ENCODE measurements at places on chromosomes 5 and 9. TPM values are rescaled to one million over a fixed set of nuclear protein-coding genes. Genes with fewer than 3 reads are reported as not detected.
A peak's percentile ranks its signal among the peaks of the same experiment; 100 is the strongest.

Gene STARD4
- total RNA-seq: 50.1 TPM

DNA sequence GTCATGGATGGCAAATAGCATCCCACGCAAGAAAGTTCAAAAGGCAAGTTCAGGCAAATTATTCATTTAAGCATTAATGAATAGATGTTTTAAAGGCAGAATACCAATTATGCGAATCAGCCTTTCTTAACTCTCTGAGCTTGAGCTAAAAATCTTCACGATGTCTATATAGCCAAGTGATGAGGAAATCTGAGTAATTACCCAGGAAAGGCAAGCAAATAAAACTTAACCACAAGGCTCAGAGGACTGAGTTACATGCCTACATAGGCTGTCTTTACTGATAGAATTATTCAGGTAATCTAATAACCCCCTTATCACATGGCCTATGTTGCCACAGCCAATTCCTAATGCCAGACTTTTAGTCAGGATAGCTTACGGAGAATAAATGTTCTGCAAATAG, 120.8 kb upstream of the MTAP start:
- no peaks in the 10 kb centered on the region for H3K36me3 ChIP-seq
- no peaks in the 10 kb centered on the region for H3K27me3 ChIP-seq
- H3K4me3 ChIP-seq: no peak overlapping the region
- H3K4me1 ChIP-seq: no peaks in the 10 kb centered on the region

GRCh38 chr5:179152144-179152895, 92.1 kb downstream of the ZNF354C start:
- no peaks in the 10 kb centered on the region for H3K27me3 ChIP-seq
- H3K4me3 ChIP-seq: no peak overlapping the region
- no peak overlapping the region for H3K27ac ChIP-seq

- H3K27ac ChIP-seq: no peak overlapping the region
- no peak overlapping the region for H3K4me3 ChIP-seq
- no peaks in the 10 kb centered on the region for H3K36me3 ChIP-seq
- DNase-seq: no peak
- H3K4me1 ChIP-seq: no peaks in the 10 kb centered on the region
Observed at GRCh38 chr5:80935811-80936385, 24.3 kb upstream of the RASGRF2 start.

Gene PCDHA1
- not detected for total RNA-seq

- H3K36me3 ChIP-seq: no peaks in the 10 kb centered on the region
- no peaks in the 10 kb centered on the region for H3K27me3 ChIP-seq
- H3K4me1 ChIP-seq: peaks cover 6% of the 10 kb centered on the region
- no peak overlapping the region for H3K4me3 ChIP-seq
Observed at GRCh38 chr5:5341531-5342292, 80.8 kb upstream of the ICE1 start.

- peaks cover 38% of the 10 kb centered on the region for H3K4me1 ChIP-seq
- no peak overlapping the region for H3K4me3 ChIP-seq
- DNase-seq: no peak
- no peaks in the 10 kb centered on the region for H3K36me3 ChIP-seq
Observed at GRCh38 chr5:52725065-52725746, 62.5 kb upstream of the ITGA1 start.

DNA sequence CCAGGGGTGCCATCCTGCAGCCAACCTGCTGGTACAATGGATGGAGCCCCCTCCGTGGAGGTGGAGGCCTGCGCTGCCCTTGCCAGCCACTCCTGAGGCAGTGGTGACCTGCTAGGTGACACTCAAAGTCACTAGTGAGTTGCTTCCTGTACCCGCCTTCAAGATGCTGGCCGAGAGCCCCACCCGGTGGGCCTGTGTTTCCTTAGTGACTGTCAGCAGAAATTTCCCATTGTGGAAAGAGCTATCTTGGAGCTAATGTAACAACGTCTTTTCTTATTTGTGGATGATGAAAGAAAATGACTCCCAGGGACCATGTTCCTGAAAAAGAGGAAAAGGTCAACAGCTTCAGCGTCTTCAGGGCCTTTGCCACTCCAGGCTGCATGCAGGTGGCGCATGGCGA, 117.0 kb upstream of the BOD1 start:
- no peak overlapping the region for H3K27ac ChIP-seq
- H3K4me3 ChIP-seq: no peak overlapping the region
- no peaks in the 10 kb centered on the region for H3K27me3 ChIP-seq
- no peaks in the 10 kb centered on the region for H3K4me1 ChIP-seq
- H3K36me3 ChIP-seq: no peaks in the 10 kb centered on the region

DNA sequence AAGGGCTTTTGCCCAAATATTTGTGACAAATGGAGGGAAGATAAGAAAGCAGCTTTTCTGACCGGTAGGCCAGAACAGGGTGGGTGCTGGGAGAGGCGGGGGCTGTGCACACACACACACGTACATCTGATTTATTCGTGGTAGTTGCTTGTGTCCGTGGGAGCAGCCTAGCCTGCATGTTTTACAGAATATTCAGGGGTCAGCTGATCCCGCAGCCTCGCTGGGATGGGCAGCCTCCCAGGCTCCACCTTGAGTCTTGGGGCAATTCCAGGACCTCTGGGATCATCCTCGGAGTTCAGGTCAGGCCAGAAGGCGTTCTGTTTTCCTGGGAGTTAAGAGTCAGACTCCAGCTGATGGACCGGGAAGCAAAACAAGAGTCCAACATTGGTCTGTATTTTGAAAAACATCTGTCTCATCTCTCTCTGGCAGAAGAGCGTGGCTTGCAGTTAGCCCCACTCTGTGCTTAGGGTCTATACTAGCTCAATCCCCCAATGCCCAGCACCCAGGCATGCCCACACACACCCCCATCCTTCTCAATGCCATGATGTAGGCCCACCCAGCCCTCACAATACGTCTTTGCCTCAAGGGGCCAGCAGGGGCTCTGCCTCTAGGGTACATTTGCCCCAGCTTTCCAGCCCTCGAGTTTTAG, 210.6 kb downstream of the GOLPH3 start:
- no peak overlapping the region for H3K4me3 ChIP-seq
- H3K27me3 ChIP-seq: no peaks in the 10 kb centered on the region
- H3K27ac ChIP-seq: peak overlapping the region; percentile 55
- no peak for DNase-seq
- peaks cover 18% of the 10 kb centered on the region for H3K4me1 ChIP-seq

Gene NOL8
- 33.6 TPM for total RNA-seq

GRCh38 chr9:76896035-76896434, 9.9 kb downstream of the PRUNE2 start:
- H3K27me3 ChIP-seq: no peaks in the 10 kb centered on the region
- H3K36me3 ChIP-seq: no peaks in the 10 kb centered on the region
- no peak for DNase-seq
- H3K4me3 ChIP-seq: no peak overlapping the region
- H3K27ac ChIP-seq: peak overlapping the region; percentile 85

- H3K27ac ChIP-seq: no peak overlapping the region
- H3K27me3 ChIP-seq: no peaks in the 10 kb centered on the region
- no peak for DNase-seq
- H3K4me3 ChIP-seq: no peak overlapping the region
- no peaks in the 10 kb centered on the region for H3K36me3 ChIP-seq
Observed at GRCh38 chr9:106773750-106774149, 89.2 kb upstream of the ZNF462 start.

GRCh38 chr5:172142709-172143215, 45.3 kb downstream of the STK10 start:
- DNase-seq: no peak
- no peaks in the 10 kb centered on the region for H3K27me3 ChIP-seq
- H3K4me1 ChIP-seq: no peaks in the 10 kb centered on the region
- H3K27ac ChIP-seq: no peak overlapping the region
- no peaks in the 10 kb centered on the region for H3K36me3 ChIP-seq
- H3K4me3 ChIP-seq: no peak overlapping the region

DNA sequence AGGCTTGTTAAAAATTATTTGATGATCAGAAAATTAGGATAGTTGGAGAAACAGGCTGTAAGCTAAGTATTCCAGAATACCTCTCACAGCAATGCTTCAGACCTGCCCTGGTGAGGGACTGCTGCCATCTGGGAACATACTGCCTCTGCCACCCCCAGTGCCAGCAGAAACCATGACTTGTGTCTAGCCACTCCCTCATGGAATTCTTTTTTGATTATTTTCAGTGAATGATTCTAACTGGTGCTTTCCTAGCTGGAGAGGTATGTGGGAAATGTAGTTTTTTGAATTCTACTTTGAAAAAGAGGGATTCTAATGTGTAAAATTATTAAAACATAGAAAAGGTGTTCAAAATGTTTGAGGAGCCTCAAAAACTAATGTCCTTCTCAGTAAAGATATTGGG, 126.3 kb downstream of the HMHB1 start:
- no peaks in the 10 kb centered on the region for H3K4me1 ChIP-seq
- no peaks in the 10 kb centered on the region for H3K36me3 ChIP-seq
- H3K27ac ChIP-seq: no peak overlapping the region
- no peaks in the 10 kb centered on the region for H3K27me3 ChIP-seq
- H3K4me3 ChIP-seq: no peak overlapping the region

DNA sequence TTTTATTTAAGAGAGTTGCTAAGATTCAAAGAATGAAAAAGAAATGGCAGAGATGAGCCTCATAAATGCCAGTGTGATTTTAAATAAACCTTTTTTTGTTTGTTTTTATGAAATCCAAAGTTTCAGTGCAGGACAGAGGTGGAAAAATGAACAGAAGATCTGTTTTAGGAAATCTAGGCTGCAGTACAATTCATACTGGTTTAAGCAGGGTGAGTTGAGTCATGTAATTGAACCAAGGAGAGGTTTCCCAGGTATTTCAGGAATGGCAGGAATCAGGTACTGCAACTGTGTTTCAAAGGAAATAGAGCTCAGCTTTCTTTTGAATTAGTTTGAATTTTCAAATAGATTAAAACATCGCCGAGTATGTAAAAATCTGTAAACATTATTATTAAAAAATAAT, 3.0 kb upstream of the ANKRD31 start:
- H3K4me3 ChIP-seq: no peak overlapping the region
- DNase-seq: no peak
- H3K36me3 ChIP-seq: no peaks in the 10 kb centered on the region
- no peak overlapping the region for H3K27ac ChIP-seq
- peaks cover 5% of the 10 kb centered on the region for H3K4me1 ChIP-seq

GRCh38 chr5:60821488-60822284, 22.4 kb downstream of the ELOVL7 start:
- DNase-seq: no peak
- H3K36me3 ChIP-seq: no peaks in the 10 kb centered on the region
- H3K4me3 ChIP-seq: no peak overlapping the region
- H3K27me3 ChIP-seq: no peaks in the 10 kb centered on the region
- no peak overlapping the region for H3K27ac ChIP-seq
- H3K4me1 ChIP-seq: no peaks in the 10 kb centered on the region

Gene CDKN2A
- 10.3 TPM for total RNA-seq

Gene SLCO6A1
- not detected for total RNA-seq

DNA sequence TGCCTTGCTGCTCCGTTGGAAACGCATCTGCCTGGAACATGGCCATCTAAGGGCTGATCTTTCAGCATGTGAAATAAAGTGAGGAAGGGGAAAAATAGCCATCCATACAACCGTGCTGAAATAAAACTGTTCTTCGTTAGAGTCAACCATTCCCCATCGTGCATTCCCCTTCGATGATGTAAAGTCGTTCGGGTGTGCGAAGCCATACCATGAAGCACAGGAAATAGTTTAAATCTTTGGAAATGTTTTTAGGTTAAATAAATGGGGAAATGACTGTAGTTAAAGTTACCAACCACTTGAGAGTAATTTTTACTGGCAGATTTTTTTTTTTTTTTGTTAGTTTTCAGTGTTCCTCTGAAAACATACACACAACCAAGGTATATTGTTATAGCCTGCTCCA, 302.5 kb downstream of the SH3GL2 start:
- no peaks in the 10 kb centered on the region for H3K27me3 ChIP-seq
- no peak overlapping the region for H3K27ac ChIP-seq
- no peak for DNase-seq
- no peaks in the 10 kb centered on the region for H3K36me3 ChIP-seq
- H3K4me1 ChIP-seq: no peaks in the 10 kb centered on the region
- H3K4me3 ChIP-seq: no peak overlapping the region

GRCh38 chr9:71716138-71716909, 52.0 kb downstream of the CEMIP2 start:
- no peaks in the 10 kb centered on the region for H3K4me1 ChIP-seq
- H3K27me3 ChIP-seq: no peaks in the 10 kb centered on the region
- no peak overlapping the region for H3K4me3 ChIP-seq
- DNase-seq: no peak
- H3K27ac ChIP-seq: no peak overlapping the region

GRCh38 chr9:71594541-71594940, 173.8 kb downstream of the CEMIP2 start:
- H3K36me3 ChIP-seq: no peaks in the 10 kb centered on the region
- H3K27ac ChIP-seq: no peak overlapping the region
- no peak for DNase-seq

- DNase-seq: peak; percentile 8
- no peaks in the 10 kb centered on the region for H3K36me3 ChIP-seq
- no peaks in the 10 kb centered on the region for H3K27me3 ChIP-seq
Observed at GRCh38 chr5:59893429-59894227, at the start of gene PDE4D. Gene PDE4D, minus strand, starts transcription at chr5:59893726.

- DNase-seq: no peak
- no peaks in the 10 kb centered on the region for H3K27me3 ChIP-seq
- no peak overlapping the region for H3K4me3 ChIP-seq
- H3K27ac ChIP-seq: no peak overlapping the region
Observed at GRCh38 chr5:121027636-121028035, 563.5 kb downstream of the PRR16 start.

- no peak overlapping the region for H3K4me3 ChIP-seq
- peaks cover 5% of the 10 kb centered on the region for H3K4me1 ChIP-seq
- DNase-seq: no peak
- no peak overlapping the region for H3K27ac ChIP-seq
- H3K27me3 ChIP-seq: no peaks in the 10 kb centered on the region
Observed at GRCh38 chr5:134440201-134440755, 28.6 kb upstream of the CDKN2AIPNL start.

DNA sequence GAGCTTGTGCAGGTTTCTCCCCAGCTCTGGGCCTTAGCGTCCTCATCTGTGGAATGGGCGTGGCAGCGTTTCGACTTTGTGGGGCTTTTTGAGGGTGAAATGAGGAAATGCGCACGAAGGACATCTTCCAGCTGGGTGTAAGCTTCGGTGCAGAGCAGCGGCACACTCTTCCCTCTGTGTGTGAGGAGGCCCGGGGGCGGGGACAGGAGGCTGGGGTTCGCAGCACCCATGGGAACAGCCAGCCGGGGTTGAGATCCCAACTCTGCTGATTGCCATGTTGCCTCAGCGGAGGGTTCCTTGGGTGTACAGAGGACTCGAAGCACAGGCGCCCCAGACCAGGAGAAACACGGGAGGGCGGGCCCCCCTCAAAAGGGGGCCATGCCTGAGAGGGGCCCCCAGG, 265.6 kb downstream of the NSG2 start:
- H3K4me1 ChIP-seq: no peaks in the 10 kb centered on the region
- no peak overlapping the region for H3K27ac ChIP-seq
- H3K27me3 ChIP-seq: no peaks in the 10 kb centered on the region
- no peak for DNase-seq
- no peak overlapping the region for H3K4me3 ChIP-seq

Gene FKTN
- 10.2 TPM for total RNA-seq

GRCh38 chr9:86126998-86127972, 27.9 kb upstream of the GOLM1 start:
- H3K36me3 ChIP-seq: no peaks in the 10 kb centered on the region
- H3K4me1 ChIP-seq: no peaks in the 10 kb centered on the region
- no peak overlapping the region for H3K27ac ChIP-seq
- no peaks in the 10 kb centered on the region for H3K27me3 ChIP-seq
- no peak overlapping the region for H3K4me3 ChIP-seq

Gene PRDM9
- total RNA-seq: not detected

GRCh38 chr5:5104550-5104949, 35.6 kb upstream of the ADAMTS16 start:
- no peak for DNase-seq
- no peak overlapping the region for H3K27ac ChIP-seq
- H3K4me1 ChIP-seq: no peaks in the 10 kb centered on the region
- no peaks in the 10 kb centered on the region for H3K27me3 ChIP-seq
